ENCODE measurements at places on chromosomes 4 and X. TPM values are rescaled to one million over a fixed set of nuclear protein-coding genes. Genes with fewer than 3 reads are reported as not detected.

Gene PRAF2
- total RNA-seq = 10.8 TPM

DNA sequence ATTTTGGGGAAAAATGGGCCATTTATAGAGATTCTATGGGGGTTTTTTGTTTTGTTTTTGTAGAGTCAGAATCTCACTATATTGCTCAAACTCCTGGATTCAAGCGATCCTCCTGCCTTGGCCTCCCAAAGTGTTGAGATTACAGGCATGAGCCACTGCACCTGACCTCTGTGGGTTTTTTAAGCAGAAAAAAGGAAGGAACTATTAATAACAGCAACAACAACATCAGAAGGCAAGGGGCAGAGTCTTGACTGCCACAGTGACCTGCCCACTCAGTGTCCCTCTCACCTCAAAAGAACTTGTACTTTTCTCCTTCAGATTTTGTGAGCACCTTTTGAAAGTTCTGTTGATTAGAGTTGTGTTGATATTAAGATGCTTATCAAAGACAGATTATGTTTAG, 48.1 kb downstream of the FNIP2 start:
- no peak overlapping the region for H3K27ac ChIP-seq
- no peak overlapping the region for H3K4me3 ChIP-seq
- peaks cover 41% of the 10 kb centered on the region for H3K4me1 ChIP-seq
- no peaks in the 10 kb centered on the region for H3K27me3 ChIP-seq
- no peaks in the 10 kb centered on the region for H3K36me3 ChIP-seq
- DNase-seq = no peak

- H3K4me3 ChIP-seq = no peak overlapping the region
- peaks cover 6% of the 10 kb centered on the region for H3K27me3 ChIP-seq
- H3K27ac ChIP-seq = no peak overlapping the region
- no peak for DNase-seq
- H3K4me1 ChIP-seq = no peaks in the 10 kb centered on the region
Measured at GRCh38 chr4:55169352-55169961, 44.1 kb upstream of the KDR start.

Gene GPRASP2
- 0.77 TPM for total RNA-seq

Gene EMCN
- total RNA-seq = not detected

DNA sequence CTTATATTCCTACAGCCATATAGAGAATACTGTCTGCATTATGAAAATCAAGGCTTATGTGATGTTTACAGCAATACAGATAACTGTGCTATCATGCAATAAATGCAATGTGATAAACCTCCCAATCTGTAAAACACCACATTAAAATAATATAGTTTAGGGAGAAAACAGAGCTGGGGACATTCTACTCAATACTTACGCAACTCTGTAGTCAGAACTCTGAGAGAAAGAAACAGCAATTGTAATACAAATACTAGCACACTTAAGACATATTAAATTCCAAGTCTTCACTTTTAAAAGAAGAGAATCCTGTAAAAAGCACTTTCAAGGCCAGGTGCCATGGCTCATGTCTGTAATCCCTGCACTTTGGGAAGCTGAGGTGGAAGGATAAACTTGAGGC, 61.4 kb downstream of the ANKRD17 start:
- H3K4me3 ChIP-seq = no peak overlapping the region
- no peak overlapping the region for H3K27ac ChIP-seq
- DNase-seq = no peak
- H3K4me1 ChIP-seq = peaks cover 29% of the 10 kb centered on the region
- H3K27me3 ChIP-seq = no peaks in the 10 kb centered on the region

Gene GATA1
- not detected for total RNA-seq

GRCh38 chrX:11239230-11239629, 54.0 kb upstream of the AMELX start:
- H3K27me3 ChIP-seq = no peaks in the 10 kb centered on the region
- H3K36me3 ChIP-seq = no peaks in the 10 kb centered on the region
- no peaks in the 10 kb centered on the region for H3K4me1 ChIP-seq
- no peak for DNase-seq
- H3K27ac ChIP-seq = no peak overlapping the region
- no peak overlapping the region for H3K4me3 ChIP-seq

DNA sequence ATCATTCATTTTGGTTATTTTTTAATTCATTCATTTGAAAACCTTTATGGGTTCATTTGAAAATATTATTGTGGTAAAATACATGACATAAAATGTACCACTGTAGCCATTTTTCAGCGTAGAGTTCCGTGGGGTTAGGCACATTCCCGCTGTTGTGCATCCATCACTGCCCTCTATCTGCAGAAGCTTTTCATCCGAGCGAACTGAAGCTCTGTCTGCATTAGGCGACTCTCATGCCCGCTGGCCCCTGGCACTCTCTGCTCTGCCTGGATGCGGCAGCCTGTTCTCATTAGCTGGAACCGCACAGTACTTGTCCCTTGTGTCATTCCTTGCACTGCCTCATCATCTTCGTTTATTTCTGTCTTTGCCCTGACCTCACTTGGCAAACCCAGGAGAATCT, 17.5 kb downstream of the CFAP99 start:
- H3K36me3 ChIP-seq = no peaks in the 10 kb centered on the region
- H3K4me3 ChIP-seq = no peak overlapping the region
- DNase-seq = no peak
- no peaks in the 10 kb centered on the region for H3K4me1 ChIP-seq
- H3K27ac ChIP-seq = no peak overlapping the region
- H3K27me3 ChIP-seq = no peaks in the 10 kb centered on the region

- H3K4me3 ChIP-seq = no peak overlapping the region
- no peak for DNase-seq
- no peaks in the 10 kb centered on the region for H3K4me1 ChIP-seq
- H3K27me3 ChIP-seq = peaks cover 2% of the 10 kb centered on the region
- H3K36me3 ChIP-seq = no peaks in the 10 kb centered on the region
Measured at GRCh38 chr4:83922402-83922801, 386.5 kb downstream of the GPAT3 start.

Gene SMPX
- total RNA-seq = not detected

DNA sequence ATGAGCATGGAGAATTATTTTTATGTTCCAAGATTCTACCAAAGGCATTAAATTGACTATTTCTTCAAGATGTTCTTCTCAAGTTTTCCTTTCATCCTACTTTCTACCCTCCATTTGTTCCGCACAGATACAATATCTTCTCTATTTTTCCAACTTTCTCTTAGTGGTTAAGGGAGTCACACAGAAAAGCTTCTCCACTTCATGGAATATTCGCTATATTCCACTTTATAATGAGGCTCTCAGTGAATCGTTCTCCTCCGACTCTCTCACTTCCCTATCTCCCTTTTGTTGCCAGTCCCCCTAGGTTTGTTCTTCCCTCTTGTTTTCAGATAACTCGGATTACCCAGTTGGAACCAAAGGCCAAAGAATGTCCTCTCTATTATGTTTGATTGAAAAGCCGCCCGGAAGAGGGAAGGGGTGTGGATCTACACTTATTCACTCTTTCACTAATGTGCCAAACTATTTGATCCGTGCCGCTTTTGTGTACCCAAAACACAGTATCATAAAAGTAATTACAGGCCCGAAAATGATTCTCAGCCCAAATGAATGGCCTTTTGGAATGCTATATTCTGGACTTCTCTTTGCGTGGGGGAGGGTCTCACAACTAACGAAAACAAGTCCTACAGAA, 1.2 kb downstream of the SH3D19 start:
- peaks cover 3% of the 10 kb centered on the region for H3K36me3 ChIP-seq
- peaks cover 46% of the 10 kb centered on the region for H3K27me3 ChIP-seq
- DNase-seq = no peak
- H3K4me1 ChIP-seq = peaks cover 5% of the 10 kb centered on the region
- no peak overlapping the region for H3K4me3 ChIP-seq

DNA sequence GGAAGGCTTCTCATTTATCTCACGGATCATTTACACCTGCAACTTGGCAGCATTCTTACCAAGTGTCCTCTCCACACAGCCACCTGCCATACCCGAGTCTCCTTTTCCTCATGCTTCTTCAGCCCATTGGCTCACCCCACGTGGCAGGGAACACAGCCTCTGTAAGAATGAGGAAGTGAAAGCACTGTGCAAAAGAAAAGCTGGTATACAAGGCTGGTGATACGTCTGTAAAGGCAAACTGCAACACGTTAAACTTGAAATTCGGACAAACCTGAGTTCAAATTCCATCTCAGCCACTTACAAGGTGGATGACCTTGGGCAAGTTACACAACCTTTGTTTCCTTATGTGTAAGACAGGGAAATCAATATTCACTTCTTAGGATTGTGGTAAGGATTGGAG, 164.0 kb upstream of the RASGEF1B start:
- H3K27me3 ChIP-seq = no peaks in the 10 kb centered on the region
- no peaks in the 10 kb centered on the region for H3K36me3 ChIP-seq
- H3K4me3 ChIP-seq = no peak overlapping the region
- DNase-seq = no peak

DNA sequence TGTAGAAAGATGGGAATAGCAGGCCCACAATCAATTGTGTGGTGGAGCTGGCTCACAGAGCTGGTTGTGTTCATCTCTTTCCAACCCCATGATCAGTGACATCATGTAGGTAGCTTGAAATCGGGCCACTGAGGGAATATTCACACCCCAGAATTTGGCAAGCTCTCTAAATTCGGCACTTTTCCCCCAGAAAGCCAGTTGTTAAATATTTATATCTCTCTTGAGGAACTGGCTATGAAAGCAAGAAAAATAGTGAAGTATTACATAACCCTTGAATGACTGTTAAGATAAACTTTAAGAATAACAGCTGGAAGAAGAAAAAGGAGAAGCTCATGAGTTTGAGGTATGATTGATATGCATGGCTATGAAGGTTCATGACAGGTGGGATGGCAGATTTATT, 38.9 kb downstream of the GPRIN3 start:
- DNase-seq = no peak
- peaks cover 75% of the 10 kb centered on the region for H3K4me1 ChIP-seq
- H3K27me3 ChIP-seq = no peaks in the 10 kb centered on the region
- no peak overlapping the region for H3K4me3 ChIP-seq
- H3K27ac ChIP-seq = no peak overlapping the region

Gene DGKK
- total RNA-seq = not detected

- no peak overlapping the region for H3K27ac ChIP-seq
- peaks cover 27% of the 10 kb centered on the region for H3K4me1 ChIP-seq
- H3K36me3 ChIP-seq = no peaks in the 10 kb centered on the region
- no peak overlapping the region for H3K4me3 ChIP-seq
- H3K27me3 ChIP-seq = no peaks in the 10 kb centered on the region
- DNase-seq = no peak
Measured at GRCh38 chr4:173218411-173219125, 50.0 kb downstream of the GALNT7 start.

- no peak overlapping the region for H3K27ac ChIP-seq
- no peak overlapping the region for H3K4me3 ChIP-seq
- no peaks in the 10 kb centered on the region for H3K36me3 ChIP-seq
- H3K27me3 ChIP-seq = peaks cover 4% of the 10 kb centered on the region
- DNase-seq = no peak
Measured at GRCh38 chr4:158193171-158193749, 17.0 kb upstream of the TMEM144 start.

Gene ZNF827
- 31.1 TPM for total RNA-seq

Measured in activated CD8-positive, alpha-beta T cell treated with anti-CD3 and anti-CD28 coated beads for 36 hours (primary cell).